Panc1 (cell line): ENCODE measurements at places on chromosomes 16 and 17.

- DNase-seq: no peak
These were observed 13.8 kb downstream of the ITGB3 start for GRCh38 chr17:47267354-47267828.

DNA sequence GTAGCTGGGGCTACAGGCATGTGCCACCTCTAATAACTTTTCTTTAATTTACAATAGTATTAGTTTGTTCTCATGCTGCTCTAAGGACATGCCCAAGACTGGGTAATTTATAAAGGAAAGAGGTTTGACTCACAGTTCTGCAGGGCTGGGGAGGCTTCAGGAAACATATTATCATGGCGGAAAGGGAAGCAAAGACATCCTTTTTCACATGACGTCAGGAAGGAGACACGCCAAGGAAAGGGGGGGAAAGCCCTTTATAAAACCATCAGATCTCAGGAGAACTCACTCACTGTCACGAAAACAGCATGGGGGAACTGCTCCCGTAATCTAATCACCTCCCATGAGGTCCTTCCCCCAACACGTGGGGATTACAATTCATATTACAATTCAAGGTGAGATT lies 18.3 kb downstream of the IL4R start:
- no peak for DNase-seq

DNA sequence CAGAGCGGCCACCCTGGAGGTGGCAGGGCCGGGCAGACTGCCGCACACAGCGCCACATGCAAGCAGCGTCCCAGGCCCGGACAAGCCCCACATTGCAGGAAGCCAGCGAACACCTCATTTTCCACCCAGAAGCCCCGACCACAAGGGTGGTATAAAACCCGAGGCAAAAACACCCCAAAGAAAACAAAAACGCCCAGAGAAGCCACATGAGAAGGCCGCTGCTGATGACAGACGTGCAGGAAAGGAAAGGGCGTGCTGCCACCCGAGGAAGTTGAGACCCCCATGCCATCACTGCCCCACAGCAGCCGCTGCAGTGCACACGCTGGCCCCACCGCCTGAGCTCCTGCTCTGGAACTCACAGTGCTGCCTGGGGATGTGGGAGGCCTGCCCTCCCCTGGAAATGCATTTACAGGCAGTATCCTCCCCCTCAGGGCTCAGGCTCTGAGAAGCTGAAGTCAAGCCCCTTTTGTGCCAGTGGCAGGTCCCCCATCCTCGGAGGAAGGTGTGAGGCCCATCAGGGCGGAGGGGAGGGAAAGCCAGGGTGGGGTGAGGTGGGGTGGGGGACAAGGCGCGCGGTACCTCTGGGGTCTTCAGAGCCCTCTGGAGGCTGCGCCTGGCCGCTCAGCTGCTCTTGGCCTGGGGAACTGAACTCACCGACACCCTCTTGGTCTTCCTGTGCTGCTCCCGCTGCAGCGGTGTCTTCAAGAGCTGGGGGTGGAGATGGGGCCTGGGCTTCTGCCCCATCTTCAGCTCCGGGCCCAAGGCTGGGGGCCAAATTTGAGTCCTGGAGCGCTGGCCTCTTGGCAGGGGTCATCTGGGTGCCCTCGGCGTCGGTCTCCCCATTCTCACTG lies 62.0 kb downstream of the IL21R start:
- no peak for DNase-seq

- DNase-seq: no peak
These were observed 251.2 kb downstream of the PARN start for GRCh38 chr16:14378689-14379467.

DNA sequence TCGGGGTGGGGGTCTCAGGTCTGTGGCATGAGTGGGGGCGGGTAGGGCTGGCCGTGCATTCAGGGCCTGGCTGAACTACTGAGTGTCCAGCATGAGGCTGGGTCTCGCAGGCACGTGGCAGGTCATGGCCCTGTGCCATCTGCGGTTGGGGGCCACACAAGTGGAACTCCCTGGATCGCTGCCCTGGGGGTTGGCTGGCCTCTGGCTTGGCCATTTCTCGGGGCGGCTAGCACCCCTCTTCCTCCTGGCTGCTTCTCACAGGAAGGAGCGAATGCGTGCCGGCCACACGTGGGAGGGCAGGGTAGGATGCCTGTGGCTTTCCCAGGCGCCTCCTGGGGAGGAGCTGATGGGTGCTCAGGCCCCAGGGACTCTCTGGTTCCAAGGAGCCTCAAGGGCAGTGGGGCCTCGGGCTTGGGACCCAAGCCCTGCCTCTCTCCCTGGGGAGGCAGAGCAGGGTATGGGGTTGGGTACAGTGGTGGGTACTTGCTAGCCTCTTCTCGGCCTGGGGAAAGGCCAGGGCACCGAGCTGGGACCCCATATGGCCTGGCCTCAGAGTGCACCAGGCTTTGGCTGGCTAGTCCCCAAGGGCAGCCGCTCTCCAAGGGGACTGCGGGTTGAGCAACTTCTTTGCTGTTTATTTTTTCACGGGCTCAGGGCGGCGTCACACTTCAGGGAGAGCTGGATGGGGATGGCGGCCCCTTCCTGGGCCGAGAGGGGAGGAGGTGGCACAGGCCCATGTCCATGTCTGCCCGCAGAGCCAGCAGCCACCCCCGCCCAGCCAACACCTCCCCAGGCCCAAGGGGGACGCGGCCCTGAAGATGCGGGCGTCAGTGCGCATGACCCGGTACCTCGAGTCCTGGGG lies 37.5 kb downstream of the ADCY7 start:
- no peak for DNase-seq
